ENCODE measurements at places on chromosomes 3 and 15.

GRCh38 chr3:165279471-165279870 is 83.3 kb upstream of the SLITRK3 start:
- no peak for DNase-seq

DNA sequence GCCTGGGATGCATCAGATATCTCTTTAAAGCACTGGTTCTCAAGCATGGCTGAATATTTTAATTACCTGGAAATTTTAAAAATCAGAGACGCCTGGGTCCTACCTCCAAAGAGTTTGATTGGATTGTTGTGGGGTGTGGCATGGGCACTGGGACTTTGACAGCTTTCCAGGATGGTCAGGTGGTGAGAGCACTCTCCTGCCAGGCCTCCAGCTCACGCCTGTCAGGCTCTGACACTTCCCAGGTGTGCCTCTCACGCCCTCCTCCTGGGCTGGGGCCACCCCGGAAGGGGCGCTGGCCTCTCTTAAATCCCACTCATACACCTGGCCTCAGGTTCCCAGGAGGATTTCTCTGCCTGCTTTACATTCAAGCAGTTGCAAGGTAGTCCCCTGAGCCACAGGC is 48.5 kb downstream of the AMOTL2 start:
- DNase-seq: no peak

DNA sequence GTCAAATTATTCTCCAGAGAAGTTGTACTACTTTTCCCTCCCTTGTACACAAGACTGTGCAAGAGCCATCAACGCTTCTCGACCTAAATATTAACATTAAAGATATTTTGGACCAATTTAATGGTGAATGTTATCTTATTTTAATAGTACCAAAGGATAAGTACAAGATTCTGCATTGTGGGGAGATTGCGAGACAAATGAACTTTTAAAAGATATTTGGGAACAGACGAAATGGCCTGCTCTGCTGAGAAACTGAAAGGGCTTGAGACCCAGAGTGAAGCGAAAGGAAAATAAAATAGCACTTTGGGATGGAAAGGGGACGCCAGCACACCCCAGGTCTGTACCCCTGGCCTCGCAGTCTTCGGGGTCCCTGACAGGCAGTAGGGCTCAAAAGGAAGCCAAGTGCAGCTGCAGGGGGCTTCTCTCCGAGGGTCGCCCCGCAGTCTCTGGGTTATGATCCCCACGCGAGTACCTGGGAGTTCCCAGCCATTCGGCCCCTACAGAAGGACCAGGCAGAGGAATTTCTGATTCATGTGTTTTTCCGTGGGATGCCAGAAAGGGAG is 97.6 kb upstream of the VGLL3 start:
- no peak for DNase-seq

- DNase-seq: no peak
Measured at GRCh38 chr3:12159227-12159601, 502 bp upstream of the TIMP4 start.

- DNase-seq: no peak
Measured at GRCh38 chr3:85180-85579, 111.4 kb upstream of the CHL1 start.
